ENCODE measurements at places on chromosomes 5 and 9.

DNA sequence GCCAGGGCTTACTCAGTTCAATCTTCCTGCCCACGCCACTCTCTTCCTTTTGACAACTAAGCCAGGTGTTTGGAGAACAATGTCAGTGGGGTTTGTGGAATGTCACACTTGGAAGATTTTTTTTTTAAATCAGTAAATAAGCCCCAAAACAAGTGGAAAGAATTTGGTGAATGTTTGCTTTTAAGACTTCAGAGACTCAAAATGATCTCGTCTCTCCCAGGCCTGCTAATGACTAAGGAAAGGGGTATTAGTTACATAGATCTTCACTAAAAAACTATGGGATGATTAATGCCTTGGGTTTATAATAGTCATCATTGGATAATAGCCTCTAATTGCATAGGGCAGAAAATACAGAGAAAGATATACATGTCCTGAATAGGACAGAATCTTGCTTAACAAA lies 166.4 kb downstream of the DMRT2 start:
- no peak for DNase-seq

DNA sequence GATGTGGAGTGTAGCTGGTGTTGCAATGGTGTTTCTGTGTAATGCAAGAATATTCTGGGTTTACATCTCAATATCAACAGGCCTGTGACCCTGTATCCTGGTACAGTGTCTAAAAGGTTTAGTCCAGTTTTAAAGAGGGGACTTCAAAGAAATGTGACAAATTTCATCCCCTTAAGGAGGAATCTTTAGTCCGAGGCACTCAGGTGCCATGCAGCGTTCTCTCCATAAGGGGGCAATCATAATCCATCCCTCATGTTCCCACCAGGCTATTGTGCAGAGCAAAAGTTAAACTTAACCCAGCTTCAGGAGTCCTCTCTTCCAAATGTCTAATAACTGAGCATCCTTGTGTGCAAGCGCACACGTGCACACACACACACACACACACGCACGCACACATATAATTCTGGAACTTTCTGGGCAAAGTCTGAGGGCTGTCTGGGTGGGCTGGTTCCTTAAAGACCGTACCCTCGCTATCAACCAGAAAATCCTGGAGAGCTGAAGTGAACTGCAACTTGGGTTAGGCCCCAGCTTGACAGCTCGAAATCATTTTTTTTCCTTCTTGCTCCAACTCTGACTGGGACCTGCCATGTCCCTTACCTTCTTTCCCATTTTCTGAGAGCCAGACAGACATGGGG lies 46.0 kb downstream of the CRB2 start:
- peak; percentile 36 for DNase-seq

DNA sequence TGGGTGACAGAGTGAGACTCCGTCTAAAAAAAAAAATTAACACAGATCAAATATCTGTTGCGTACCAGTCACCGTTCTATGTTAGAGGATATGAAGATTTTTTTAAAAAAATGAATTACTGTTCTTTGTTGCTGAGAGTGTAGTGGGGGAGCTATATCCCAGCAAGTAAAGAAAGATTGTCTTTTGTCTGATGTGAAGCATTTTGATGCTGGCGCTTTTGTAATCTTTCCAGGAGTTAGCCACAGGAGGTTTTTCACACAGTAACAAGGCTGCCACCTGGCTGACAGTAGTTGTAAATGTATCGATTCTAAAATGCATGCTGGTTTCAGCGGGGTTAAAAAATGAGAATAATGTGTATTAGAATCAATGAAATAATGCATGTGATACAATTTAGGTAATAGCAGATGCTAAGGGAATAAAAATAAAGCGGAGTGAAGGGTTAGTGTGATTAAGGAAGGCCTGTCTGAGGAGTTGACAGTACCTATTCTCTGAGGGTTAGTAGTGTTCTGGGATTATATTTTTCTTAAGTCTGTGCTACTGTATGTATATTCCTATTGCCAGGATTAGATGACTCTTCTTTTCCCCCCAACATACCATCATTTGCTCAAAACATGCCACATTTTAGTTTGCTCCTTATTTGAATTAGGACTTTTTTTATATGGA lies 3.4 kb downstream of the LMNB1 start:
- peak; percentile 70 for DNase-seq

- peak; percentile 71 for DNase-seq
Observed at GRCh38 chr5:16936150-16936988, at the start of gene MYO10. TSS of gene MYO10 (minus strand) at chr5:16936288. CDS start at chr5:16935808, 480 bp downstream.

DNA sequence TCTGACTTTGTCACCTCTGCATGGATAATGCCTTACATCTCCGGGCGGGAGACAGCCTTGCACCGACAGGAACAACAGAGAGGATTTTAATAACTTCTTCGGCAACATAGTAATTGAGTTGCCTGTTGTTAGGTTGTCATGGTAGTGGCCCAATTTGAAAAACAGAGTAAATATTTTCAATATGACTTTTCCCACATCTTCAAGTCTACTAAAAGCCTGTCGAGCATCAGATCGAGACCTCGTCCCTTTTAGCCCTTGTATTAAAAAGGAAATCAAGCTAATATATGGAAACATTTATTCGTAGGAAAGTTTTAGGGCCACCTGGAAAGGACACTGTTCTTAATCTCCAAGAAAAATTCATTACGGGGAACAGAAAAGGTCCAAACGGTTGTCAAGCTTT lies 70.8 kb upstream of the FCN2 start:
- DNase-seq: no peak

DNA sequence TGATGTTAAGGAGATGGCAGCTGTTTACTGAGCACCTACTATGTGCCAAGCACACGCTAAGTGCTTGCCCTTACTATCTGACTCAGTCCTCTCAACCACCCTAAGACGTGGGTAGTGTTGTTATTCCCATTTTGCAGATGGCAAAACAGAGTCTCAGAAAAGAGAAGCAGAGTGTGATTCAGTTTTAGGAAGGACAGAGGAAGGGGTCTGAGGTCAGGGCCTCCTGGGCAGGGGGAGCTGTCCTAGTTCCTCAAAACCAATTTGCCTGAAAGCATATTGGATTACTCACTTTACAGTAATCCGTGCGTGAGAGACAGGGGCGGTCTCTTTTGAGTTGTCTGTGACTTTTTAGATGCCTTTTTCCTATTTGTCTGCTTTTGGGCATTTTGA lies 23.2 kb downstream of the DNM1 start:
- no peak for DNase-seq

GRCh38 chr9:110028676-110029075 lies 179.3 kb downstream of the C9orf152 start:
- DNase-seq: no peak

DNA sequence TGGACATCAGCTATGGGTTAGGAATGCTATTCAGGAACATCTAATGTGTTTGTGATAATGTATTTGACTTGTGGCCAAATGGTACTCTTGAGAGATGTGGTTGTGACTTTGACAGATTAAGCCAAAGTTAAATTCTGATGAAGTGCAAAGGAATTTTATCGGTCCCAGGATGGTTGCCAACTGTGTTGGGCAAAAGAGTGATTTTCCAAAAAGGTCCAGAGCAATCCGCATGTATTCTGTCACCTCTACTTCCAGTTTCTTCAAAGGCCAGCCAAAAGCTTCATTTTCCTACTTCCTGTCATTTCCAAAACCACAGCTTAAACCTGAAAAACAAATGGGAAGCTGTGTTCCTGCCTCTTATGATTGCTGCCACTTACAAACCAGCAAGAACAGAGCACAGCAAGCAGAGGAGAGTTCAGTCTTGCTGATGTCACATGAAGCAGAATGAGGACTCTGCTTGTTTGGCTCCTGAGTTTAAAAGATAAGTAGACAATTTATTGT lies 59.8 kb downstream of the MARCHF3 start:
- DNase-seq: no peak

GRCh38 chr9:35658137-35658967 lies at the start of gene CCDC107:
TSS of gene CCDC107 (plus strand) at chr9:35658292. CDS start at chr9:35658380, 88 bp downstream.
- peak; percentile 72 for DNase-seq

DNA sequence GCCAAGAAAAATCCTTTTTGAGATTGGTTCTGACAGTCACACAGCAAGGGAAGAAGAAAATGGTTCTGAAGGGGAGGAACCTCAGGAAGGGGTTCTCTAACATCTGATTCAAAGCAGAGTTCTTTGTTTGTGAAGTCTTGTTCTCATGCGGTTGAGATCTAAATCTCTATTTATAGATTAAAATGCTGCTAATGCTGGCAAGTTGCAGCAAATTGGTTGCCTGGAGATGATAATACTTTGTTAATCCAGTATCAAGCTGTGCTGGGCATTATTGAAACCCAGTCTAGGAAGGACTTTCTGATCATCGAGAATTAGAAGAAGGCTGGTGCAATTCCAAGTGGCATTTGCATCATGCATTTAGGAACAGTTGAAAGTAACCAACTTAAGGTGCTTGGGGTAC lies 34.0 kb upstream of the SLC28A3 start:
- DNase-seq: no peak

DNA sequence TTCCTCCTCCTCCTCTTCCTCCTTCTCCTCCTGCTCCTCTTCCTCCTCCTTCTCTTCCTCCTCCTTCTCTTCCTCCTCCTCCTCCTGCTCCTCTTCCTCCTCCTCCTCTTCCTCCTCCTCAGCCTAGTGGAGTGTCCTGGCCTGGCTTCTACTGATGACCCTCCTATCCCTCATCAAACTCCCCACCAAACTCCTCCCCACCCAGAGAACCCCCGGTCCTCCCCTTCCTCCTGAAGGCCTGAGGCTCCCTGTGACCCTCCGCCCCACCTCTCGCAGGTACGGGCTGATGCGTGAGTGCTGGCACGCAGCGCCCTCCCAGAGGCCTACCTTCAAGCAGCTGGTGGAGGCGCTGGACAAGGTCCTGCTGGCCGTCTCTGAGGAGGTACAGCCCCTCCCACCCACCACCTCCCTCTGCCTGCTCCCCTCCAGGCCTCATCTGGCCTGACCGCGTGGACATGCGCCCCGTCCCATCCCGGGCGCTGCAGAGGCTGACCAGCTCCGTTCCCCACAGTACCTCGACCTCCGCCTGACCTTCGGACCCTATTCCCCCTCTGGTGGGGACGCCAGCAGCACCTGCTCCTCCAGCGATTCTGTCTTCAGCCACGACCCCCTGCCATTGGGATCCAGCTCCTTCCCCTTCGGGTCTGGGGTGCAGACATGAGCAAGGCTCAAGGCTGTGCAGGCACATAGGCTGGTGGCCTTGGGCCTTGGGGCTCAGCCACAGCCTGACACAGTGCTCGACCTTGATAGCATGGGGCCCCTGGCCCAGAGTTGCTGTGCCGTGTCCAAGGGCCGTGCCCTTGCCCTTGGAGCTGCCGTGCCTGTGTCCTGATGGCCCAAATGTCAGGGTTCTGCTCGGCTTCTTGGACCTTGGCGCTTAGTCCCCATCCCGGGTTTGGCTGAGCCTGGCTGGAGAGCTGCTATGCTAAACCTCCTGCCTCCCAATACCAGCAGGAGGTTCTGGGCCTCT lies 10.6 kb downstream of the FGFR4 start:
- no peak for DNase-seq
